ENCODE measurements at places on chromosomes 7 and 10.

GRCh38 chr7:103685646-103686045 is 239.6 kb upstream of the SLC26A5 start:
- H3K27ac ChIP-seq = no peak overlapping the region
- no peaks in the 10 kb centered on the region for H3K4me1 ChIP-seq
- H3K36me3 ChIP-seq = no peaks in the 10 kb centered on the region
- no peak for DNase-seq
- H3K4me3 ChIP-seq = no peak overlapping the region
- H3K27me3 ChIP-seq = peaks cover 4% of the 10 kb centered on the region

DNA sequence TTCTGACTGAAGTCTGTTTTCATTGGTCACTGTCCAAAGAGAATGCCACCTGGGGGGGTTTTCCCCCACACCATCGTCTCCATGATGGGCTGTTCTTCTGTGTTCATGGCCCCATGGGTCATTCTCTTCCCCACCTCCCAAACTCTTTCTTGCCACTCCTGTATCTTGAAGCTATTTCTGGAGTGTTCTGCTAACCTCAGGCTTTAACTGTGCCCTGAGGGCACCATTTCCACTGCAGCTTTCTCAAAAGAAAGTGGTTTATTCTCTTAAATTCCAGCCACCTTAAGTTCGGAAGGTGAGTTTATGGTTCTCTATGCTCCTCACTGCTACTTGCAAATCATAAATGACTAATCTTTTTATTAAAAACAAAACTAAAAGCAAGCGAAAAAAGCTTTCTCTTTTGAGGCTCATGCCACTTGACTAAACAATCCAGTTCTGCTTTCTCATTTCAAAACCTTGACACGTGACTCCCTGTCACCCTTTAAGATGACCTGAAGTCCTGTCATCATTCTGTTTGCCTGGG is 7.4 kb upstream of the APBB1IP start:
- peaks cover 15% of the 10 kb centered on the region for H3K4me1 ChIP-seq
- peak overlapping the region; percentile 87 for H3K27ac ChIP-seq
- peak; percentile 27 for DNase-seq
- H3K27me3 ChIP-seq = no peaks in the 10 kb centered on the region
- H3K36me3 ChIP-seq = no peaks in the 10 kb centered on the region

GRCh38 chr10:33248638-33249037 is 85.8 kb downstream of the NRP1 start:
- peak overlapping the region; percentile 48 for H3K4me3 ChIP-seq
- H3K27ac ChIP-seq = peak overlapping the region; percentile 78
- peaks cover 15% of the 10 kb centered on the region for H3K27me3 ChIP-seq
- peak; percentile 38 for DNase-seq
- H3K36me3 ChIP-seq = peaks cover 2% of the 10 kb centered on the region

GRCh38 chr7:70457482-70457881 is 674.5 kb upstream of the GALNT17 start:
- no peaks in the 10 kb centered on the region for H3K27me3 ChIP-seq
- peaks cover 24% of the 10 kb centered on the region for H3K4me1 ChIP-seq
- no peak for DNase-seq
- no peaks in the 10 kb centered on the region for H3K36me3 ChIP-seq
- no peak overlapping the region for H3K27ac ChIP-seq

DNA sequence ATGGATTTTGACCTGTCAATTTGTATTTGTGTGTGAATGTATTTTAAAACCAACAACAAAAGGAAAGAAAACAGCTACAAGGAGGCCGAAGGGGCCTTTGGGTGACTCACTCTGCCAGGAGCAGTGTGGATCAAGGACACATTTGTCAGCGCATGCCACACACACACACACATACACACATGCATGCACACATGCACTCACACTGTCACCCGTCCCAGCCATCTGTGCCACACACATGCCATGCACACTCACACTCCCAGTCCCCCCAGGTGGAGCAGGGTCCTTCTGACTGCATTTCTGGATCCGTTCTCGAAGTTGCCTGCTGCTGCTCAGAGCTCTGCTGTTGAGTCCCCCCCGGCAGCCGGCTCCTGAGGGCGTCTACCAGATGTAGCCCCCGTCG is 26.0 kb downstream of the SPOCK2 start:
- no peak for DNase-seq
- H3K27ac ChIP-seq = no peak overlapping the region
- H3K4me3 ChIP-seq = no peak overlapping the region
- peaks cover 62% of the 10 kb centered on the region for H3K36me3 ChIP-seq

DNA sequence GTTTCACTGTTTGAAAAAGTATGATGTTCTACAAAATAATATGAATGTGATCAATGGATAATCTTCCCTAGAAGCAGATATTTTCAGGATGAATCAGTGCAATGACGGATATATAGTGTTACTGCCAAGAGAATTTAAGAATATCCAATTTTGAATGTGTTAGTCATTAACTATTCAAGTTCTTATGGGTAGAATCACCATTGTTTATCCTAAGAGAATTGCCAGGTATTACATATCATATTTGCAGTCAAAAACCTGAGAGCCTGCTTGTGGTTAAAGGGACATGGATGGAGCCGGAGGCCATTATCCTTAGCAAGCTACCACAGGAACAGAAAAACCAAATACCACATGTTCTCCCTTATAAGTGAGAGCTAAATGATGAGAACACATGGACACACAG is 26.9 kb downstream of the AHR start:
- H3K36me3 ChIP-seq = peaks cover 32% of the 10 kb centered on the region
- no peaks in the 10 kb centered on the region for H3K27me3 ChIP-seq
- no peak overlapping the region for H3K4me3 ChIP-seq
- H3K27ac ChIP-seq = no peak overlapping the region
- no peaks in the 10 kb centered on the region for H3K4me1 ChIP-seq
- no peak for DNase-seq

- no peak overlapping the region for H3K27ac ChIP-seq
- peak overlapping the region; percentile 33 for H3K4me3 ChIP-seq
- no peak for DNase-seq
- no peaks in the 10 kb centered on the region for H3K27me3 ChIP-seq
- H3K36me3 ChIP-seq = peaks cover 14% of the 10 kb centered on the region
Observed at GRCh38 chr7:17302575-17303142, 4.2 kb downstream of the AHR start.

DNA sequence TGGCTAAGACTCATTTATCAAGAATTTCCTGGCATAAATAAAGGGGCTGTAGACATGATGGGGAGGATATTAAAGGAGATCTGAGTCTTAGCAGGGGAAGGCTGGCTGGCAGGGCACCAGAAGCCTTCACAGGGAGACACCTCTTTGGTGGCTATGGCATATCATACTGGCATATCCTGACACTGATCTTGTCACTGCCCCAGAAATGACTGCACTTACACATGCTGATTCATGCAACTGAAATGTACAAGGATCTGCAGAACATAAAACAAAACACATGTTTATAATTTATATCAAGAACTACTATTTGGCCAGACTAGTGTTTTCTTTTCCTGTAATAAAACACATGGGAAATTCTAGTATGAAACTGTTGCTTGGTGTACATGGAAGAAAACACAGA is 5.5 kb upstream of the LIPN start:
- peaks cover 4% of the 10 kb centered on the region for H3K4me1 ChIP-seq
- no peaks in the 10 kb centered on the region for H3K36me3 ChIP-seq
- peaks cover 11% of the 10 kb centered on the region for H3K27me3 ChIP-seq
- no peak overlapping the region for H3K4me3 ChIP-seq
- no peak for DNase-seq

GRCh38 chr10:69895759-69896158 is 94.1 kb downstream of the COL13A1 start:
- H3K36me3 ChIP-seq = no peaks in the 10 kb centered on the region
- DNase-seq = no peak
- H3K4me3 ChIP-seq = no peak overlapping the region
- H3K27ac ChIP-seq = no peak overlapping the region

DNA sequence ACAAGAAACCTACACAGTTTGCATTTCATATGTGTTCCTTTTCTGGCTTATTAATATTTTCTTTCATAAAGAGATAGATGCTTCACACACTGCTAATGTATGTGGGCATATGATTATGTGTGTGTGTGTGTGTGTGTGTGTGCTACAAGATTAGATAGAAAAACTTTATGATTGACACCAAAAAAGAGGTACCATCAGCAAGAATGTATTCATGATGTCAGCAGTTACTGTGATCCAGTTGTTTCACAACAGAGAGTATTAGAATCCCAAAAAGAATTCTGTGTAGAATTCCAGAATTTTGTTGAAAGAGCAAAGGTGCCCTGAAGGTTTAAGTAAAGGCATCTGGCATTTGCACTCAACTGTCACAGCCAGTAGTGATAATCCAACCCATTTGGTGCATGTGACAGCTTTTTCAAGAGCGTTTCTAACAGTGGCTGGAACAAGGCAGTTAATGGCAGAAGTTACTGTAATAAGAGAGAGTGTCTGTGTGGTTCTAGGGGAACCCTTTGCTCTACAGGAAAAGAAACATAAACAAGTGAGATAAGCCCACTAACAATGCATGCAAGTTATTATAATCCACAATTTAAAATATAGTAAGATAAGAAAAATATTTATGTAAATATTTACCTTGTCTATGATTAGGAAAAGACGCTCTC is 16.6 kb downstream of the RELN start:
- H3K27me3 ChIP-seq = no peaks in the 10 kb centered on the region
- no peak overlapping the region for H3K4me3 ChIP-seq
- H3K4me1 ChIP-seq = no peaks in the 10 kb centered on the region
- H3K36me3 ChIP-seq = no peaks in the 10 kb centered on the region
- H3K27ac ChIP-seq = no peak overlapping the region
- DNase-seq = no peak

DNA sequence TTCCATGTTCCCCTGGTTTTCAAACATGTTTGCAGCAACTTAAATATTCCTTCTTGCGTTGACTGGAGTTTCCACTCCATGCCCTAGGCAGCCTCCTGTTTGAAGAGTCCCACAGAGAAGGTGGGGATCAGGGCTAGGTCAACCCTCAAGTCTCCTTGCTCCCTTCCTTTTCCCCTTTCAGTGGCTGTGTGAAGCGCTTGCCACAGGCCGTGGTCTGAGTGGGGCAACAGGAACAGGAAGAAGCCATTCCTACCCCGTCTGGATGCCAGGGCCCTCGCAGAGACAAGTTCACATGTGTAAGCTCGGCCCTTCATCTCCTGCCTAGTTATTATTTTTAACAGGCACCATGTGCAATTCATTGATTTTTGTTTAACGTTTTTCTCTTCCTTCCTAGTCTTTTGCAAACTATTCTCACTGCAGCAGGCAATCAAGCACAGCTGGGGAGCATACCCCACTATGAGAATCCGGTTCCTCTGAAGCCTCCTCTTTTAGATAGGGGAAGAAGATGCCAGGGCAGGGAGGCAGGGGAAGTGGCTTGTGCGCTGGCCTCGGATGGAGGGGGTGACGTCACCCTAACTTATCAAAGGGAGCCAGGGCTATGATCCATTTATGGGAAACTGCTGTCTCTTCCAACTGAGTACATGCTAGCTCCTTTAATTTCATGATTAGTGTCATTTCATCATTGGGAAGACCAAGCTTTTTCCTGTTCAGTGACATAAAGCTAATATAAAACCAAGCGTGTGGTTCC is 64.2 kb downstream of the PRLHR start:
- peaks cover 13% of the 10 kb centered on the region for H3K4me1 ChIP-seq
- peaks cover 22% of the 10 kb centered on the region for H3K27me3 ChIP-seq
- H3K36me3 ChIP-seq = no peaks in the 10 kb centered on the region
- peak; percentile 32 for DNase-seq
- no peak overlapping the region for H3K27ac ChIP-seq

DNA sequence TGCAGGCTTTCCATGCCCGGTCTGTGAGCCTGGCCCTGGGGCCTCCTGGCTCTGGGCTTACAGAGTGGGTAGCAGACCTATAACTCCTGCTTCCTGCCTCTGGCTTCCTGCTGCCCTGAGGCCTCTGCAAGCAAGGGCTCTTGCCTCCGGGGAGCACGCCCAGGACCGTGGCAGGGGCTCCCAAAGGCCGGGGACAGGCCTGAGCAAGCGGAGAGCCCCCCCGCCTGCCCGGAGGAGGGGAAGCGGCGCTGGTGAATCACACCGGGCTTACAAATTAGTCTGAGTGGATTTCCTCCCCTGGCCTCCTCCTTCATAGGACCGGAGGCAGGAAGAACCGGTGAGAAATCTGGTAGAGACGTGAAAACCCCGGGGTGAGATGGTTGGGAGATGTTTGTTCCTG is 1.5 kb upstream of the MYL10 start:
- peaks cover 15% of the 10 kb centered on the region for H3K27me3 ChIP-seq
- no peak overlapping the region for H3K4me3 ChIP-seq
- no peaks in the 10 kb centered on the region for H3K36me3 ChIP-seq
- no peak for DNase-seq

DNA sequence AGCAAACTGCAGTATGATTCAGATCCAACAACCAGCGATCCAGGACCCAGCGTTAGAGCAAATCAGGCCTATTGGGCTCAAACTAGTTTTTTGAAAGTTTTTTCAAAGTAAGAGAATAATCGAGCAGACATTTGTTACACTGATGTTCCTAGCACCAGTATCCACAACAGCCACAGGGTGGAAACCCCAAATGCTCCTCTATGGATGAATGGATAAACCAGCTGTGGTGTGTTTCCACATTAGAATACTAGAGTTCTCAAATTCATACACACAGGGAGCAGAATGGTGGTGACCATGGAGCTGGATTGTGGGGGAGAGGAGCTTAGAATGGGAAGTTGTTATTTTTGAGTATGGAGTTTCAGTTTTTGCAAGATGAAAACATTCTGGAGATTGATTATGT is 60.7 kb downstream of the PDIA4 start:
- H3K36me3 ChIP-seq = no peaks in the 10 kb centered on the region
- no peak overlapping the region for H3K4me3 ChIP-seq
- no peak overlapping the region for H3K27ac ChIP-seq
- peaks cover 29% of the 10 kb centered on the region for H3K4me1 ChIP-seq
- peaks cover 27% of the 10 kb centered on the region for H3K27me3 ChIP-seq

DNA sequence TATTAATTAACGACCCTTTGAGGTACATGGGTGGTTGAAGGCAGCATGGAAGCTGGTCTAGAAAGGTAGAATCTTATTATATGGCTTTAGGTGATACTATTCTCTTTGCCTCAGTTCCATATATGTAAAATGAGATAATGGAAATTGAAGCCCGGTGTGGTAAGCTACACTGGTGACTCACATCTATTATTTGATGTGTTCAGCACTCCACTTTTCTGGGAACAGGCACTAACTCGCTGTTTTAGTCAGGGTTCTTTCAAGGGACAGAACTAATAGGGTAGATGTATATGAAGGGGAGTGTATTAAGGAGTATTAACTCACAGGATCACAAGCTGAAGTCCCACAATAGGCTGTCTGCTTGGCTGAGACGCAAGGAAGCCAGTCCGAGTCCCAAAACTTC is 4.4 kb upstream of the TRUB1 start:
- peaks cover 4% of the 10 kb centered on the region for H3K27me3 ChIP-seq
- DNase-seq = no peak
- H3K36me3 ChIP-seq = no peaks in the 10 kb centered on the region

DNA sequence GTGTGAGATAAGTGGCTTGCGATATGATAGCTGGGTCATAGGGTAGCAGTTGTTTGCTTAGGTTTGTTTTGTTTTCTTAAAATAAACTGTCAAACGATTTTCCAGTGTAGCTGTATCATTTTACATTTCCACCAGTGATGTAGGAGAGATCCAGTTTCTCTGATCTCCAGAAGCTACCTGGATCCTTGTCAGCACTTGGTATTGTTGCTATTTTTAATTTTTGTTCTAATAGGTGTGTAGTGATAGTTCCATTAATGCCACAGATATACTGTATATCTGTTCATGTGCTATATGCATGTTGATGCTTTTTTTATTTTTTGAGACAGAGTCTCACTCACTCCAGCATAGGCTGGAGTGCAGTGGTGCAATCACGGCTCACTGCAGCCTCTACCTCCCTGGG is 44.4 kb downstream of the GOLGA7B start:
- H3K4me3 ChIP-seq = no peak overlapping the region
- H3K27me3 ChIP-seq = peaks cover 29% of the 10 kb centered on the region
- no peaks in the 10 kb centered on the region for H3K36me3 ChIP-seq

Data from activated naive CD4-positive, alpha-beta T cell treated with anti-CD3 and anti-CD28 coated beads, Interleukin-2, amount 10 ng/mL, durations not matched to agents 7 days and 5 days (primary cell).